ENCODE measurements at places on chromosomes 5 and 9.

DNA sequence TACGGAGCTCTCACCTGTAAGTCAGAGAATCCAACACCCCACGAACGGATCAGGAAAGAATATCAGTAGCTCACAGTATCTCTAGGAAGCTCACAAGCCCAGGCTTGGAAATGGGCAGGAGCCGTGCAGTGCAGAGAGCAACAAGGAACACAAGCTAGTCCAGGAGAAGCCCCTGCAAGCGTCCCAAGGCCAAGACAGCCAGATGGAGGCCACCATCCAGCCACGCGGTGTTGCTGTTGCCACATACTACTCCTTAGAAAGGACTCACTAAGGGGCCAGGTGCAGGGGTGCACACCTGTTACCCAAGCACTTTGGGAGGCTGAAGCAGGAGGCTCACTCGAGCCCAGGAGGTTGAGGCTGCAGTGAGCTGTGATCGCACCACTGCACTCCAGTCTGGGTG lies 15.4 kb upstream of the VAV2 start:
- DNase-seq = no peak

DNA sequence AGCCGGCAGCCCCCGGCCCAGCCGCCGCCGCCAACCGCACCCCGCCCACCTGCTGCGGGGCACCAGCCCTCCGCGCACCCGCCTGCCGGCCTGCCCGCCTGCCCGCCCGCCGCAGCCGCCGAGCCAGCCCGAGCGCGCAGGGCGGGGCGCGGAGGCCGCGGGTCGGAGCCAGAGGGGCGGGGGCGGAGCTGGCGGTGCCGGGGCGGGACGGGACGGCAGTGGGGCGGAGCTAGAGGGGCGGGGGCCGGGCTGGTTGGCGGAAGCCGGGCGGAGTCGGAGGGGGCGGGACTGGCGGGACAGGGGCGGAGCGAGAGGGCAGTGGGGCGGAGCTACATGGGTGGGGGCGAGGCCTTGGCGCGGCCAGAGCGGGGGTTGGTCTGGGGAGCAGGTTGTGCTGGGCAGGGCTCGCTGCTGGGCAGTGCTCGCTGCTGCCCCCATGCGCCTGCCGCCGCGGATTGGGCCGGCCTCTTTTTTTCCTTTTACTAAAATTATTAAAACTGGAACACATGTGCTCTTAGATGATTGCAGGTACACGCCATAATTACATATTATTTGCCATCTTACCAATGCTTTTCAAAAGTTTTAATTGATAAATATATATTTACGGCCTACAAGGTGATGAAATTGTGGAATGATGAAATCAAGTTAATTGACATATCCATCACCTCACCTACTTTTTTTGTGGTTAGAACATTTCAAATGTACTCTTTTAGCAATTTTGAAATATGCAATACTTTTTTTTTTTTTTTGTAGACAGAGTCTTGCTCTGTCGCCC lies at the start of gene SH3GLB2:
TSS of gene SH3GLB2 (minus strand) at position 140 of the 775 bp plus-strand sequence. CDS start 177 bp downstream, outside the sequence.
- DNase-seq = peak; percentile 97

DNA sequence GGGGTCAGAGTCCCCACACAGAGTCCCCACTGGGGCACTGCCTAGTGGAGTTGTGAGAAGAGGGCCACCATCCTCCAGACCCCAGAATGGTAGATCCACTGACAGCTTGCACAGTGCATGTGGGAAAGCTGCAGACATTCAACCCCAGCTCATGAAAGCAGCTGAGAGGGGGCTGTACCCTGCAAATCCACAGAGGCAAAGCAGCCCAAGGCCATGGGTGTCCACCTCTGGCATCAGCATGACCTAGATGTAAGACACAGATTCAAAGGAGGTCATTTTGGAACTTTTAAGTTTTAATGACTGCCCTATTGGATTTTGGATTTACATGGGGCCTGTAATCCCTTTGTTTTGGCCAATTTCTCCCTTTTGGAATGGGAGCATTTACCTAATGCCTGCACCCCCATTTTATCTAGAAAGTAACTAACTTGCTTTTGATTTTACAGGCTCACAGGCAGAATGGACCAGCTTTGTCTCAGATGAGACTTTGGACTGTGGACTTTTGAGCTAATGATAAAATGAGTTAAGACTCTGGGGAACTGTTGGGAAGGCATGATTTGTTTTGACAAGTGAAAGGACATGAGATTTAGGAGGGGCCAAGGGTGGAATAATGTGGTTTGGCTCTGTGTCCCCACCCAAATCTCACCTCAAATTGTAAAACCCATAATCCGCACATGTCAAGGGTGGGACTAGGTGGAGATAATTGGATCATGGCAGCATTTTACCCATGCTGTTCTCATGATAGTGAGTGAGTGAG lies 56.3 kb upstream of the ITGA1 start:
- no peak for DNase-seq

GRCh38 chr9:36625006-36625615 lies 52.4 kb downstream of the MELK start:
- no peak for DNase-seq

DNA sequence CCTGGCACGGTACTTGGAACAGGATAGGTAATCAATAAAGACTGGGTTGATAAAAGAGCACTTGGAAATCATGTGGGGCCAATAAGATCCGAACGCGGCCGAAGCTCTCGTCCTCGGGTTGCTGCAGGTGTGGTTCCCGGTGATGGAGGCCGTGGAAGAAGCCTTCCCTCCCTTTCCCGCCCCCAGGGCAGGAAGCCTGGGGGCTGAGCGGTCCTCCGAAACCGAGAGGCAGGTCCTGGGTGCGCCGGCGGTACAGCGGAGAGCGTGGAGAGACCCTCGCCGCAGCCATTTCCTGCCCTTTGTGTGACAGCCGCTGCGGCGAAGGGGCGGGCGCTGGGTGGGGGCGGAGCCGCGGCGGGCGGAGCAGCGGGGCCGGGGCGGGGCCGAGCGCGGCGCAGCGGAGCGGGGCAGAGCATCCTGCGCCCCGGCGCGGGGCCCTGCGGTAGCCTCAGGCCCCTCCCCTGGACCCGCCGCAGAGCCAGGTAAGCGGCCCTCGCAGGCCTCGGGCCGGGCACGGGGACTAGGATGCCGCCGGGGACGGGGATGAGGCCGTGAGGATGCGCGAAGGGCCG lies at the start of gene CYFIP2:
TSS of gene CYFIP2 (plus strand) at position 410 of the 572 bp plus-strand sequence. CDS start 19,239 bp downstream, outside the sequence.
- peak; percentile 81 for DNase-seq
